ENCODE measurements at places on chromosomes 2 and 18.

GRCh38 chr2:120817136-120817955 is 81.7 kb downstream of the GLI2 start:
- DNase-seq = no peak

DNA sequence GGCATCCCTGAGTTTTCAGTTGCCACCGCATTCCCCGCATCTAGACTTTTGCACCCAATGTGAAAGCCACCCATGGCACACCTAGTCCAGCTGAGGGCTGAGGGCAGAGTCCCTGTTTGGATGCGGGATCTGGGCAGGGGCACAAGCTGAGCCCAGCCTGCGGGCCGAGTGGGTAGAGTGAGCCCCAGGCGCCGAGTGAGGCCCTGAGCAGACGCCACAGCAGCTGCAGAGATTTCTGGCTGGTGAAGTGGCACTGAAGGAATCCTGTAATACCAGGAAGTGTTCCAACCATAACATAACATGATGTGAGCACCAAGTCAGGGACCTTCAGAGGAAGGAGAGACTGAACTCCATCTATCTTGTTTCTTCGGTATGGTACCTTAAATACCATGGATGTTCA is 27.7 kb upstream of the FRZB start:
- no peak for DNase-seq

DNA sequence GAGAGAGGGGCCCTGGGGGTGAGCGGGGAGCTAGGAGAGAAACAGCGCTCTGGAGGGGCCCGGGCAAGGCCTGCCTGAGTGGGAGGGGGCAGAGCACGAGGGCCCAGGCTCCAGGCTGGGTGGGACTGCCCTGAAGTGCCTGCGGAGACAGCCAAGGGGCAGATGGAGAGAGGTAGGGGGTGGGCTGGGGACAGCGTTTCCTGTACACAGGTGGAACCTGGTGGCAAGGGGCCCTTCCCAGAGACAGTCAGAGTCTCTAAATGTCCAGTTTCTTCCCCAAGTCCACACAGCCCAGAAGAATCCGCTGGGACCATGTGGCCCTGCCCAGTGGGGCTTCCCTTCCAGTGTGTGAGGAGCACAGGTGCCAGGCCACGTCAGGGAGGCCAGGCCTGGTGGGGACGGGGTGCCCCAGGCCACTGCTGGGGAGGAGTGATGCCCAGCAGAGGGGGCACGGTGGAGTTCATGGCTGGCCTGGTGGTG is 1.7 kb upstream of the GPR35 start:
- no peak for DNase-seq

DNA sequence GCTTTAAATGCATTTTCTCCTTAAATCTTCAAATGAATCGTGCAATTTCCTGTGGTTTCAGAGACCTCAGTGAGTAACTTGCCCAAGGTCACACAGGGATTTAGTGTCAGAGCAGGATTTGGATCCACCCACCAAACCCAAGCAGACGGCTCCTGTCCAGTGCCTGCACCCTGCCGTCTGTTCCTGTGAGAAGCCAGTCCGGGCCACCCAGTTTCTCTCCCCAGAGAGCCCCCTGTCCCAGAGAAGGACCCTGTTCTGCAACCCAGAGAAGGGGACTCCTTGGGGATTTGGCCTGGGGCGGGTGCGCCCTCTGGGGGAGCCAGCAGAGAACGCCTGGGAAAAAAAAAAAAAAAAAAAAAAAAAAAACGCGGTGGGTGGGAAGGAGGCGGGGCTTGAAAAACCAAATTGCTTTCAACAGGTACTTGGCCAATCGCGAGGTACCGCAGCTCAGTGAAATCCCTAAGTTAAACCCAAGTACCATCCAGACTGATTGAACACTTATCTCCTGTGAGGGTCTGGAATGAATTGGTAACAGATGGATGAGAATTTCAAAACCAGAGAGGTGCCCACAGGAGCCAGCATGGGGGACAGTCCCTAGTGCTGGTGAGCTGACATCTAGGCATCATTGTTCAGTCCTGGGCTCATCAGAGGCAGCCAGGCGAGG is 30.9 kb upstream of the REEP1 start:
- DNase-seq = peak; percentile 61

GRCh38 chr2:1375794-1376193 is 37.5 kb upstream of the TPO start:
- DNase-seq = no peak

DNA sequence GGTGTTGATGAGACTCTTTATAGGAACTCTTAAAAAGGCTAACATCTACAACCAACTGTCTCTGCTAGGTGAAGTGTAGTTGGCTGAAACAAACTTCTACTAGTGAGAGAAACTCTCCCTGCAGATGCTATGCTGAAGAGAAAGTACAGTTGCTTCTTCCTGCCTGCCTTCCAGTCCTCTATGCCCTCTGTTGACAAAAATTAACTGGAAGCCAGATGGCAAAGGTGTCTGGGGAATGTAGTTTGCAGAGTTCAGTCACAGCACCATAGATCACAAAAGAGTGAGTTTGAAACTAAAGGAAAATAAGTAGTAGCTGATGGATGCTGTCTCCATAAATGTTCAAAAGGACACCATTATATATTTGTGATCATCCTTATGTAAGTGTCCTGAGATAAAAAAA is 958.8 kb upstream of the NRXN1 start:
- DNase-seq = no peak

- peak; percentile 17 for DNase-seq
Measured at GRCh38 chr2:223300326-223300725, 248.3 kb downstream of the KCNE4 start.

DNA sequence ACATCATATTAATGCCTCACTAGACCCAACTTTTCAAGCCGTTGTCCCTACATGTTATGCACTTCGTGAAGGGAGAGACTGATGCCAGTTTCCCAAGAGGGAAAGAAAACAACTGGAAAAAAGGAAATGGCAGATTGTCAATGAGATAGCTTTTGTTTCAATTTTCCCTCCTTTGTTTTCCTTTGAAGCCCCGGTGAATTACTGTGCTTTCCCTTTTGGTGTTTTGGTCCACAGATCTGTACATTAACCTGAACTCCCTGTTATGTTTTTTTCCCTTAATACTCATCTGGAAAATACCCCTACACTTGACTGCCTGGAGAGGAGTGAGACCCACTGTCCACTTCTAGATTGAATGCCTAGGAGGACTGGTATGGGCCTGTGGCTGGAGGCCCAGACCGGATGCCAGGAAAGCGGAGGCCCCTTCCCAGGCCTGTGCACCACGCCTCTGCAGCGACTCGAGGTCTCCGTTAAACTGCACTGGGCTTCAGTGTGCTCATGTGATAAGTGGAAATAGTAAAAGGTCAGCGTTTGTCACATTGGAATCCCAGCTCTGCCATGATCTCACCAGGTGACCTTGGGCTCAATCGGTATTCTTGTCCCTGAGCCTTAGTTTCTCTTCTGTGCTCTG is 106.4 kb downstream of the GATA6 start:
- no peak for DNase-seq

GRCh38 chr2:182300608-182301007 is 126.2 kb downstream of the PDE1A start:
- peak; percentile 81 for DNase-seq

- DNase-seq = peak; percentile 36
Measured at GRCh38 chr2:159737292-159737916, 25.1 kb downstream of the MARCHF7 start.

DNA sequence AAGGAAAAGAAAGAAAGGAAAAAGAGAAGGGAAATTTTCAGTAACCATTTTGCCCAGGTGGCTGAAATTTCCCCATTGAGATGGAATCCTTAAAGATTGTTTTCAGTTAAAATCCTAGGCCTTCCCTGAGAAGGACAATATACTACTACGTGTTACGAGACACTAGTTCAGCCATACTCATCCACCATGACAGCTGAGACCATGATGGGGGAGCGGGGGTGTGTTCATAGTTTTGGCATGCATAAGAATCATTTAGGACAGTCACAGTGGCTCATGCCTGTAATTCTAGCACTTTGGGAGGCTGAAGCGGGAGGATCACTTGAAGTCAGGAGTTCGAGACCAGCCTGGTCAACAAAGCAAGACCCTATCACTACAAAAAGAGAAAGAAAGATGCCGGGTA is 28.0 kb downstream of the PLA2R1 start:
- DNase-seq = no peak

DNA sequence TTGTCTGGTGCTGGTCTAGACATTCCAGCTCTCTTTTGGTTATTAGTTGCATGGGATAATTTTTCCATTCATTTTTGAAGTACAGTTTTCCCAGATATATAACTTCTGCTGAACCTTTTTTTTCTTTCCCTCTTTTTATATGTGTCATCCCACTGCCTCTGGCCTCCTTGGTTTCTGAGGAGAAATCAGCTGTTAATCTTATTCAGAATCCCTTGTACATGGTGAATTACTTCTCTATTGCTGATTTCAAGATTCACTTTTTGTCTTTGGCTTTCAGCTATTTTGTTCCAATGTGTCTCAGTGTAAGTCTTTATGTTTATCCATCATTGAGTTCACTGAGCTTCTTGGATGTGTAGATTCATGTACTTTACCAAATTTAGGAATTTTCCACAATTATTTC is 99.7 kb downstream of the ARHGEF4 start:
- DNase-seq = no peak

DNA sequence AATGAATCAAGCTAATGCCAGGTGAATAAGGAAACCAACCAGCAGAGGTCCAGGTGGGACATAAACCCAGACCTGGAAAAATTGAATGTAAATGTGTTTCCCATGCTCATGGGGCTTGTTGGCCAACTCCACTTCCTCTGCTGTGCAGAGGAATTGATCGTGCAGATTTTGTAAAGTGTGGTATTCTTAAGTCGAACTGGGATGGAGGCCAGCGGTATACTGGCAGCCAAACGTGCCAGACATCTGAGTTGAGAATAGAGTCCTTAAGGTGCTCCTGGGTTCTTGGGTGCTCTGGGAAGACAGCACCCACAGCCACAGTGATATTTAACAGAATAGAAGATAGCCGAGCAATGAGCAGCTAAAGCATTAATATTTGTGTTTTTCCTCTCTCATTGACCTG is 146.5 kb upstream of the LGALSL start:
- DNase-seq = no peak

- no peak for DNase-seq
Measured at GRCh38 chr18:40904295-40904694, 1050.7 kb upstream of the PIK3C3 start.

GRCh38 chr2:134334542-134335353 is 80.9 kb downstream of the MGAT5 start:
- no peak for DNase-seq

- DNase-seq = no peak
Measured at GRCh38 chr18:3051718-3052410, 38.9 kb upstream of the LPIN2 start.

GRCh38 chr2:113105047-113105785 is 22.2 kb upstream of the IL1RN start:
- DNase-seq = peak; percentile 91

DNA sequence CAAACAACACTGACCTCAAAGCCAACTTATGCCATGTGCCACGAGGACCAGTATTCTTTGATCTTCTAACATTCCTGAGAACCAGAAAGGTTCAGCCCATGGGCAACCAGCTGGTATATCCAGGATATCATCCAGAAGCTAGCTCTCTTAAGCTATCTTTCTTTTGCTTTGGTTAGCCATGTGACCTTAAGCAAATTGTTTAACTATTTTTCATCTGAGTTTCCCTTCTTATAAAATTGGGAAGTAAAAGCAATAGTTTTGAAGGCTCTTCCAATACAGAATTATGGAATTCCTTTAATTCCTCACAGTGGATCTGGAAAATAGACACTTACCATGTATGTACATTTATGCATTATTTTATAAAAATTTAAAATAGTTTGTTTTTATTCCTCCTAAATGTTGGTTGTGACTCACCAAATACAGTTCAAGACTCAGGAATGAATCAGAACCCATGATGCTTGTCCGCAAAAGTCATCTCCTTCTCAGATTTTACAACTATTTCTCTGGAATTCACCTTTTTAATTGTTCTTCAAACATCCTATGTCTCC is 435.7 kb downstream of the ZEB2 start:
- peak; percentile 78 for DNase-seq

- DNase-seq = no peak
Measured at GRCh38 chr2:219210196-219210885, 3.8 kb downstream of the ZFAND2B start.

GRCh38 chr2:128408349-128409305 is 90.0 kb upstream of the HS6ST1 start:
- DNase-seq = peak; percentile 92

- DNase-seq = peak; percentile 52
Measured at GRCh38 chr2:98959810-98960507, 23.9 kb upstream of the CRACDL start.
